A172 (cell line): ENCODE measurements at places on chromosomes 3 and 15.

- peak; percentile 8 for DNase-seq
Measured at GRCh38 chr15:45790325-45790943, 155.6 kb downstream of the SQOR start.

- DNase-seq: no peak
Measured at GRCh38 chr3:98770261-98771039, 7.3 kb downstream of the ST3GAL6 start.

- DNase-seq: no peak
Measured at GRCh38 chr3:16605966-16606365, 743 bp upstream of the DAZL start.

- peak; percentile 65 for DNase-seq
Measured at GRCh38 chr3:182713743-182714517, 79.4 kb upstream of the ATP11B start.

- DNase-seq: no peak
Measured at GRCh38 chr3:27628026-27628750, 93.9 kb downstream of the EOMES start.

DNA sequence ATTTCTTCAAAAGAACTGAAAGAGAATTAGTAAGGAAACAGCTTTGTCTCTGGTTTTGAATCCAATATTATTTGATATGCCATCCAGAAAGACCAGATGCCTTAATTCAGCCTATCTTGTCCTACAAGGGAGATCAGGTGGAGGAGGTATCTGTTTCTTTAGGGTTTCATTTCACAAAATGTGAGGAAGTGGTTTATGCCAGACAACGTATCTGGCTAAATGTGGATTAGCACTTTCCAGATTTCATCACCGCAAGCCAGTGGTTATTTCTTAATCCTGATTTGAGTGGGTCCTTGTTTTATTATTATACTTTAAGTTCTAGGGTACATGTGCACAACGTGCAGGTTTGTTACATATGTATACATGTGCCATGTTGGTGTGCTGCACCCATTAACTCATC lies 271.1 kb downstream of the EBLN2 start:
- DNase-seq: no peak

DNA sequence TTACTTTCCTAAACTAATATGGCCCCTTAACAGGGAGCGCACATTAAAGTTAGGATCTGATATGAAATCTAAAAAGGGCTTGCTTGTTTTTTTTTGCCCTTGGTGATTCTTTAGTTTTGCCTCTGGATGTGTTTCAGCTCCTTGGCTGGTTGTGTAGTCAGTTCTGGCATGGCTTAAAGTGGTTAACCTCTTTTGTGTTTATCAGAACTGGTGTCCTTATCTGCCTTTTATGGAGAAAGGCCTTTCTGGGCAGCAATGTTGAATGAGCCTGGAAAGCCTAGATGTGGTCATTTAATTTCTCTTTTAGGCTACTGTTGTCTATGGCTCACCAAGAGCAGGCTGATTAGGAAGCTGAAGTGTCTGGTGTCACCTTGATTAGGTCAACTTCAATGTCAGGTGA lies 254.5 kb upstream of the ROPN1 start:
- DNase-seq: no peak

- DNase-seq: no peak
Measured at GRCh38 chr3:72368331-72368975, 479.8 kb downstream of the SHQ1 start.

- no peak for DNase-seq
Measured at GRCh38 chr15:74776821-74777768, 4.8 kb upstream of the CSK start.

DNA sequence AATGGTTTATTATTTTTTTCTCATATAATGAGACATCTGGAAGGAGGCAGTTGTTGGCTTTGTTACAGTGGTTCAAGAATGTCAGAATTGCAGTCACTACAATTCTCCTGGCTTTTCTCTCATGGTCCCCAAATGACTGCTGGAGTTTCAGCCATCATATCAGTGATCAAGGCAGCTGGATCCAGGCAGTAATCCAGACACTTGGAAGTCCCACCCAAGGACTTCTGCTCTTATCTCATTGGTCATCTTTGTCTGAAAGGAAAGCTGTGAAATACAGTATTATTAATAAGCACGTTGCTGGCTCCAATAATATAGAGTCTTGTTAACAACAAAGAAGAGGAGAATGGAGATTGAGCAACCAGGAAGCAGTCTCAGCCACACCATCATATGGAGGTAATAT lies 22.9 kb upstream of the MED12L start:
- DNase-seq: no peak

GRCh38 chr15:82871358-82871757 lies 61.9 kb downstream of the WHAMM start:
- no peak for DNase-seq

DNA sequence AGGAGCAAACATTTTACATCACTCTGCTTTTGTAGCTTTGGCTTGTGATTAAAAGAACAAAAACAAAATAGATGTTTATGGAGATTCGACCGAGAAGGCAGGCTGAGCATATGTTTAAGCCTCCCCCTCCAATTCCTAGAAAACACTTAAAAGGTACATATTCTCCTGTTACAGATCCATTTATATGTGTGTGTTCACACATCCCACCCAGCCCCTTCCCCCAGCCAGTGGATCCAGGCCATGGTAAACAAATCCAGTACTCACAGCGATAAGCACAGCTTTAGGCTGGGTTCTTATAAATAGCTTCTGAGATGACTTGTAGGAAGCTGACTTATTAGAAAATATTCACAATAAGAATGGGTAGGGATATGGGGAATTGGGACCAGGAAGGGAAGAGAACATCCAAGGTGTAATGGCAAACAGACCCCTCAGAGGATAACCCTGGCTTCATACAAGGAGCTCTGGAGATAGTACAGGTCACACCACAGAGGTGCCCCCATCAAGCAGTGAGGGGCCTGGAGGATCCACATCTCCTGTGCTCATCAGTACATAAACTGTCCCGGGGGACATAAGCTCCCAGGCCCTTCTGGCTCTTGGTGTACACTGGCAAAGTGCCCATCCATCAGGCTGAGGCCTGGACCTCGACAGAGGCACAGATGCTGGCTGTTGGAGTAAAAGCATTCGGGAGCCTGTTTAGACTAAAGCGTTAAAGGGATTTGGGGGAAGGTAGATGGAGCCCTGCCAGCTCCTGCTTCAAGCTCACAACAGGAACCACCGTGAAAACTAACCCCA lies 70.0 kb upstream of the UBE2E1 start:
- no peak for DNase-seq

DNA sequence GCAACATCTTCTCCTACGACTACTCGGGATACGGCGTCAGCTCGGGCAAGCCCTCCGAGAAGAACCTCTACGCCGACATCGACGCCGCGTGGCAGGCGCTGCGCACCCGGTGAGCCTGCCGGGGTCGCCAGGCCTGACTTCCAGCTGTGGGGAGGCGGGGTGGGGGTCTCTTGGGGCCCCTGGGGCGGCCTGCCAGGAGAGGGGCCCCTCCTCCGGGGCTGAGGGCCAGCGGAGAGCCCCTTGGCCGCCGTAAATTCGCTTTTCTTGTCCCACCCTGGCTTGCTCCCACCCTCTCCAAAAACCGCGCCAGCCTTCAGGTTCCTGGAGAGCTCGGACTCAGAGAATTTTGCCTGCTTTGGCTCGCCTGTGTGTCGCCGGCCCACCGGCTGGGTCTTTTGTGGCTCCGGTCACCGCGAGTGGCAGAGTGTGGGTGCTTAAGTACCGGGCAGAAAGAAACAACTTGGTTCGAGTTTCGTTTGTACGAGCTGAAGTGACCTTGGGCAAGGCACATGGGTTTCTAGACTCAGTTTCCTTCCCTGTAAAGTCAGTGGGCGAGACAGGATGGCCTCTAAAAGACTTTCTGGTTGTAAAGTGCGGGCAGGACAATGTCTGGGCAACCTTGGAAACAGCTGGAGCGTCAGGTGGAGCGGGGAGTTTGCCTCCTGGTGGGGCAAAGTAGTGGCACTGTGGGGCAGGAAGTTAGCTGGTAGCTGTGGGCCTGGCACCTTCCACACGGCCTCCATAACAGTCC lies 976 bp downstream of the ABHD17C start:
- peak; percentile 36 for DNase-seq

DNA sequence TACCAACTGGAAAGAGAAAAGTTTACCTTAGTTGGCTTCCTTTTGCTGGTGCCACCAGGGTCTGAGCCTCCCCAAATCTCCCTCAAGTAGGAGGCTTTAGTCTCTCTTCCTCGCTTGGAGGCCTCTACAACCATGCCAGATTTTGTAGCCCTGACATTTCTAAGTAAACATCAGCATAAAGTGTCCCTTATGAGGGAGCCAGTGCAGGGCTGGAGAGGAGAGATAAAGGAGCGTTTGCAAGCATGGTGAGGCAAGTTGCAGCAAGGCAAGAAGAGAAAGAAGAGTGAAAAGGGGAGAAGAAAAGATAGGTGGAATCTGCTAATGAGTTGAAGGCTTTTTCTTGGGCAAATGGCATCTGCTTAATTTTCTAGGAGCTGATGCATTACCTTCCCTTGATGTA lies 82.7 kb upstream of the FNDC3B start:
- no peak for DNase-seq

GRCh38 chr3:21259896-21260295 lies 491.1 kb downstream of the ZNF385D start:
- no peak for DNase-seq

DNA sequence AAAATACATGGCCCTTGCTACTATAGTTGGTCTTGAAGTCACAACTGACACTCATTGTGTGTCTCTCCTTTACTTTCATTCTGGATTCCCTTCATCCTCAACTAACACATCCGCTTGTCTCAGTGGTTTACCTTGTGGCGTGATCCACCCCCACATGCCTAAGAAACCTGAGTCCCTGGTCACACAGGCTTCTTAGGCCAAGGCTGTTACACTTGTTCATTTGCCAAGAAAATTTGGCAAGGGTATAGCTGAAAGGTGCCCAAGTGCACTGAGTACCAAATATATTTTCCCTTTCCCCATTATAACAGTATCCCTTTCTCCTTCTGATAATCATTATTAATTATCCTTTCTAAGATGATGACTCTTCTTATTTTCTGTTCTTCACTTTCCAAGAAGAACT lies 207.6 kb upstream of the STAC start:
- DNase-seq: no peak

GRCh38 chr15:54029081-54029480 lies 50.8 kb downstream of the UNC13C start:
- DNase-seq: no peak

- DNase-seq: no peak
Measured at GRCh38 chr15:41792000-41792637, 17.8 kb downstream of the MAPKBP1 start.

- DNase-seq: no peak
Measured at GRCh38 chr3:96538186-96538585, 276.2 kb upstream of the EPHA6 start.

DNA sequence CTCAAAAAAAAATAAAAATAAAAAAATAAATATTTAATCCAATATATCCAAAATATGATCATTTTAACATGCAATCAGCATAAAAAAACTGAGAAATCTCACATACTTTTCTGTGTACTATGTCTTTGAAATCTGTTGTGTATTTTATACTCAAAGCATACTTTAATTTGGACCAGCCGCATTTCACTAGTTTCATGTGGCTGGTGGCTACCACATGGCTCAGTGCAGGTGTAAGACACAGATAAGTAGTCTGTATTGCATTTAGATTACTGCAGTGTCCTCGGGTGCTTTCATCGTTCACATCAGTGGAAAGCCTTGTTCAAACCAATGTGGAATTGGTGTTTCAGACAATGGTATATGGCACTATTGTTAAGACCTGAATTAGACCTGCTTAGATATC lies 11.0 kb downstream of the CRTC3 start:
- no peak for DNase-seq

GRCh38 chr15:64152507-64153387 lies 1.2 kb downstream of the SNX22 start:
- DNase-seq: no peak

GRCh38 chr3:188468196-188468595 lies 314.2 kb downstream of the LPP start:
- DNase-seq: no peak

DNA sequence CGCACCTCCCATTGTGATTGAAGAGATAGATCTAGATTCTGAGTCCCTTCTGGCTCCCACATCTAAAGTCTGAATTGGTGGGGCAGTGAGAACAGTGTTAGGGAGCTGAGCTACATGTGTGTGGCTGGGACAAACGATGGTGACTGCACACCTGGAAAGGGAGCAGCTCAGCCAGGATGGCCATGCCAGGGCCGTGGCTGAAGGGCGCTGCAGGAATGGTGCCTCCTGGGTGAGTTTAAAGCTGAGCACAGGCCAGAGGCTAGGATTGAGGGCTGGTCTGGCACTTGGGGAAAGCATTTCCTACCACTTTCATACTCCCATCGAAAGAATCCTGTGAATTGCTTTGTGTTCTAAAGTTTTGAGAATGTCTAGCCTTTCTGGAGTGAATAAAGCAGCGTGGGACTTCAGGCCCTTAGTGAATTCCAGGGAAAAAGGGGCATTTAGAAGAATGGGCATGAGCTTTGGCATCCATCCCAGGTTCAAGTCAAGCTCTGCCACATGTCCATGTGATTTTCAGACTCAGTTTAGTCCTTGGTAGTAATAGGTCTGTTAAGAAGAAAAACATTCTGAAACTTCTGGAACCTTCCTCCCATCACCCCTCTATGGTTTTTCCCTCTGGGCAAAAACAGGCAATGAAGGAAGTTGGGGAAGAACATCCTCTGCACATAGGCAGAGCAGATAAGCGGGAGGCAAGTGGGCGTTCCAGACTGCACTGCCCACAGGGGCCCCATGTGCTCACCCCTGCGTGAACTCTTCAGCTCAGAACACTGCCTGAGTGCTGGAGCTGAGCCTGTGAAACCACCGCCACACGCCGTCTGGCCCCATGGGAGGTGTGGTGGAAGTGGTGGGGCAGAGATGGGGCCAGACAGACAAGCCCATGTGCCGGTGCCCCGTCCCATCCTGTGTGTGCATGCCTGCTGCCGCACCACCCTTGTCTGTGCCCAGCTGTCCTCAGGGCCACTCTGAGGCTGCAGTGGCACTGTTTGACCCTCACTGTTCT lies 12.9 kb upstream of the CPNE9 start:
- DNase-seq: no peak

DNA sequence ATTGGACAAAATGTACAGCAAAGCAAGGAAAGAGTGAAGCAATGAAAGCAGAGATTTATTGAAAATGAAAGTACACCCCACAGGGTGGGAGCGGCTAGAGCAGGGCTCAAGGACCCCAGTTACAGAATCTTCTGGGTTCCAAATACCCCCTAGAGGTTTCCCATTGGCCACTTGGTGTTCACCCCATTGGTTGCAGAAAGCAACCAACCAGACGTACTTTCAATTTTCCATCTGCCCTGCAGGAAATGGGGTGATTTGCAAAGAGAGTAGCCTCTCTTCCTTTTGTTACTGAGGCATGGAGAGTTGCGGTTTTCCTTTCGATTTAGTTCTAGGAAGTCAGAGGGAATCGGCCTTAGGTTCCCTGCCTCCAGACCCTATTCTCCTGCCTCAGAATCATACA lies 2.4 kb downstream of the PML start:
- peak; percentile 75 for DNase-seq
